ENCODE measurements at places on chromosomes 7 and 10.
A peak's percentile ranks its signal among the peaks of the same experiment; 100 is the strongest.

GRCh38 chr7:73668103-73668885 is 663 bp downstream of the VPS37D start:
- DNase-seq = no peak

DNA sequence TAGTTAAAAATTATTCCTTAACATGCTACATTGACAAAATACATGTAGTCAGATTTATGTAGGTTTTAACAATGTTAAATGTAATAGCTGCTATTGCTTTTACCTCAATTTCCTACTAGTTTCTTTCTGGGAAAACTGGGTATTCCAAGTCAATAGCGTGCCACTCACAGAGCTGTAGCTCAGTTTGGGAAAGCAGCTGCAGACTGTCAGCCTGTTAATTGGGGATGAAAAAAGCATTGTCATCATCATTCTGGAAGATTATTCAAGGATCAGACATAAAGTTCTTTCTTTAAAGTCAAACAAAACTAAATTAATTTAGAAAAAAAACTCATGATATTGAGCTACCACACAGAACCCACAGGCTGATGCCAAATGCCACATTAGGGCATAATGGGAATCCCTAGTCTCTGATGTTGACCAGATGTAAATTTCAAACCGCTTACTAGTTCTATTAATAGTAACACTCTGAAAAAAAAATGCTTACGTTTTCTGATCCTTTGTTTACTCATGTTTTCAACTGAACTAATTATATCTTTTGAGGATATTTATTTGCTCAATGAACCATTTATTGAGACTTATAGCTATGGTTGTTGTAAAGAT is 19.6 kb upstream of the AGMO start:
- DNase-seq = no peak

GRCh38 chr10:120486671-120487205 is 29.7 kb downstream of the PLPP4 start:
- no peak for DNase-seq

DNA sequence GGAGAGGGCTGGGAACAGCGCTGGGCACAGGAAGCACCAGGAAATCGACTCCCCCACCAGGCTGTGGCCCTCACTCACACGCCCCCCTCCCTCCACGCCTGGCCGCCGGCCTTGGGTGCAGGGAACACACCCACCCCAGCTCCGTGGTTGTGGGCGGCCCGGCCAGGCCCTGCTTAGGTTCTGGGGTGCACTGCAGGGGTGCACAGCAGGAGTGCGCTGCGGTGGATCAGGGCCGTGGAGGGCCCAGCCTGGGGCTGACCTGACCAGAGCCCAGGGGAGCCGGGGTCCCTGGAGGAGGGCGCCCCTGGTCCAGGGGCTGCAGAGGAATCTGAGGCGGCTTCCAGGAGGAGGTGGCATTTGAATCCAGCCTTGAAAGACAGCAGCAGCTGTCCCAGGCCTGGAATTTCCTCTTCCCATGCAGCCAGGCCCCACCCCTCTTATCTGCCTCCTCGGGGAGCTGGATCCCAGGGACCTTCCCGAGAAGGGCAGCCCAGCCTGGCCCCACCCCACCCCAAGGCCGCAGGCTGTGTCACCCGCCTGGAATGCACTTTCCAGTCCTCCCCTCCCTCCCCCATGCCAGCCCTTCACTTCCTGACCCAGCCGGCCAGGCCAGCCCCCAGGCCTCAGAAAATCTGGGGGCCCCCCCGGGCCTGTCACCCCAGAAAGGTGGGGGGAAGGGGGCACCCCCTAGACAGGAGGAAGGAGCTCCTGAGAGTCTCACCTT is 18.4 kb upstream of the PDGFA start:
- DNase-seq = no peak

GRCh38 chr10:59362959-59363381 is 621 bp upstream of the FAM13C start:
- DNase-seq = peak; percentile 85

GRCh38 chr10:17029581-17030271 is 99.9 kb downstream of the CUBN start:
- DNase-seq = no peak

DNA sequence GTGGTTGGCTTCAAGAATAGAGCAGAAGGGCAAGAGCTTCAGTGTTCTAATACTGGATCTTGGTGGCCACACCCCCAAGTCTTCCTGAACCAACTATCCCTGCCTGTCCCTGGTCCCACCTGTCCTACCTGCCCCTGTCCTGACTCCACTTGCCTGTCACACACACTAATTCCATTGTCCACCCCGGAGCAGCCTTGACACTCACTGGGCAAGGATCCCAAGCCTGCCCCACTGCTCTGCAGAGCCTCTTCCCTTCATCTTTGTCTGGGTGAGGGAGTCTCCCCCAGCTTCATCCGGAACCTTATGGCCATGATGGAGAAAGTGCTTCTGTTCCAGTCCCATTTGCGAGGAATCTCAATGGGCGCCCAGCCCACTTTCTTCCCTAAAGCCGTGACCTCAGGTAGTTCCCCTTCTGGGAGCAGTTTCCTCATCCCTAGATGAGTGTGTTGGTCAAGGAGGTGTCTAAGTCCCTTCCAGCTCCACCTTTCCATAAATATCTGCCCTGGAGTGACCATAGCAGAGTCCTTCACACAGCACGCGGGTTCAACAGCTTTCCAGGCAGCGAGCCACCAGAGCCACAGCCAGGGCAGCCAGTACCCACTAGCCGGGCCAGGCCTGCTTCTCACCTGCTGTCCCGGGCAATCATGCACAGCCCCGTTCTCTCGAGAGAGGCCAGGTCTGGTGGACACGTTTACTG is 61.5 kb downstream of the VIPR2 start:
- no peak for DNase-seq

DNA sequence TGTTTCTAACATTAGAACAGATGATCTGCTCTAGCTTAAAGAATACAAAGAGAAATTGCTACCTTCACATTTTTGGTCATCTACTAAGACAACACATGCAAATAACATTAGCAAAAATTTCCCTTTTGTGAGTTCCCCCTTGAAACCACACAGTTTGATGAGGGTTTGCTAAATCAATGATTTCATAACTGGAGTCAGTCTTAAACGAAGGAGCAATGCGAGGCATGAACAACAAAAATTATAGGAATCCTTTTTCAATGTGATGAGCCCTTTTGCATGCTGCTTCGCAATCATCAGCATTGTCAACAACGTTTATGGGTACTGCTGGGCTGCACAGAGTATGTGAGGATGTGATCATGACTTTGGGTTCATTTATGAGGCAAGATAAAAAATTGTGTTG is 286.4 kb downstream of the C7orf25 start:
- DNase-seq = no peak

DNA sequence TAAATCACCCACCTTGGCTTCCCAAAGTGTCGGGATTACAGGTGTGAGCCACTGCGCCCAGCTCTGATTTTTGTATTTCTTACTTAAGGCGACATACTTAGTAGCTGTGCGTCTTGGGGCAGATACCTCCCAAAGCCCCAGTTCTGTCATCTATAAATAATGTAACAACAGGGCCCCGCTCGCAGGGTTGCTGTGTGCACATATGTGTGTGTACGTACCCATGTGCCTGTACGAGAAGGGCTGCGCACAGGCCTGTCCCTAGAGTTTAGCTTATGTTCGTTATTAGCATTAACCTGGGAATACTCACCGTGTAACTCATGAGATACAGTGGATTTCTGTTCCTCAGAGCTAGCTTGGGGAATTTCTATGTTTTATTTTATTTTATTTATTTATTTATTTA is 103.6 kb downstream of the CUX1 start:
- DNase-seq = no peak

DNA sequence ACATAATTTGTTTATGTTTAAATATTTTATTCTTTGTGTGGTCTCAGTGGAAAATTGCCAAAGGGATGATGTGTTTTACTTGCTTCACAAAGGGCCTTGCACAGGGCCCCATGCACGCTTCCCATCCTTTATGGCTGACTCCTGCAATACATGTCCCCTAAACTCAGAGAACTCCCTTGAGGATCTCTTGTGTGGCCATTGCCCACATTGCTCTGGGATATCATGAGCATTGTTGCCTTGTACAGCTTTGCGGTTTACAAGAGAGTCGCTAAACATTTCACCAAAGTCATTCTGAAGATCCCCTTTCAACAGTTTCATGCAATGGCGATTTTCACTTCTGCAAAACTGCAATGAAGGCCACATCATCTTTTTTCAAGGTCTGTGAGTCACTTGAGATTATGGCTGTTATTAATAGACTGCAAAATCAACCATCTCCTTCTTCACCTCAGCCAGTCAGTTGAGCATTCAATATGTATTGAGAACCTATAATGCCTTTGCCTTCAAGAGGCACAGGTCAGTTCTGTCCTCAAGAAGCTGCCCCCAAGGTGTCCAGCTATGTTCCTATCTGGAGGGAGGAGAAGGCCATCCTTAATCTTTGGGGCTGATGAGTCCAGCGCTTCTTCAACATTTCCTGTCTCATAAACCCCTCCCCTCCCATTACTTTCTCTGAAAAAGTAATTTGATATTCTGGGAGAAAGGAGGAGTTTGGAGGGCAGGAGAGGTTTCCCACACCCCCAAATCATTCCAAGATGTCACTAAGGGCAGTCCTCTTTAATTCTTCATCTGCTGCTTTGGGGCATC is 108.1 kb downstream of the CCDC71L start:
- DNase-seq = peak; percentile 1

GRCh38 chr7:124088590-124088989 is 55.7 kb upstream of the TMEM229A start:
- DNase-seq = no peak

DNA sequence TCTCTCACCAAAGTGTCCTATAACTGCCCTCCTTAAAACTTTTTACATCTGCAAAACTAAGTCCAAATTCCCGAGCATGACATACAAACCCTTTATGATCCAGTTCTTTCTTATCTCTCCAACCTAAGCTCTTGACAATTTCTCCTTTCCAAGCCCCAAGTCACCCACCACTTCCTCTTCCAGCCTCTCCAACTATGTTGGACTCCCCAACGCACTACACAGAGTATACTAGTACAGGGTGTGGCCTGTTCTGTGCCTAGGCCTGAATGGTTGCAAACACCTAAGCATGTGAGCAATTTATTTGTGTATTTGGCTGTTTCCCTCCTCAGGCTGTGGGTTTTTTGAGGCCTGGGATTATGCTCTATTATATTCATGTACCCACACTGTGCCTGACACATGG is 101.2 kb upstream of the APBB1IP start:
- DNase-seq = no peak

GRCh38 chr10:11698691-11699549 is 43.3 kb upstream of the ECHDC3 start:
- DNase-seq = no peak

DNA sequence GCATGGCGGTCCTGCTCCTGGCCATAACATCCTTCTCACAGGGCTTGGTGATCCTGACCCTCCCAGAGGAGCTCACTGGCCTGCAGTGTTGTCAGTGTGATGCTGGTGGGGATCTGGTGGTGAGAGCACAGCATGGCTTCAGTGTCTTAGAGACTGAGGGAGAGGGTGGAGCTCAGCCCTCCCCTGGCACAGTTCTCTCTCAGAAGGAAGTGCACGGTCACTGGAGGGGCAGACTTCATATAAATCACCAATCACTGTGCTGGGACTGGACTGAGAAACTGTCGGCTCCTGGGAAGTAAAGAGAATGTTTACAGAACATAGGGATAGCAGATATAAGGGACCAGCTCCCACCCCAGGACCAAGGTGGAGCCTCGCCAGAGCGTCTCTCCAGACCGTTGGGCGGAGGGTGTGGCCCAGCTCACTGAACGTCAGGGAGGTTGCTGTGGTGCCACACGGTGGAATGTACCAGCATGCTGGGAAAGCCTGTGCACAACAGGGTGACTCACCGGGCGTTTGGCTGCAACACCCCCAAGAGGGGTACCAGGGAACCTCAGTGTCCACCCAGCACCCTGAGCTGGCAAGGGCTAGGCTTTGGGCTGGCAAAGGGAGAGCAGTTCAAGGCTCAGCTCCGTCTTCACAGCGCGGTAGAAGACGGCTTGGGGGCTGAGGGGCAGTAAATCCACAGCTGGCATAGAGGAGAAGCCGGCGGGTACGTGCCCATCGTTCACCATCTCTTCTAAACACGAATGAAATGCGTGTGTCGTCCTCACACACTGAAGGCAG is 8.8 kb upstream of the GET4 start:
- DNase-seq = peak; percentile 92

DNA sequence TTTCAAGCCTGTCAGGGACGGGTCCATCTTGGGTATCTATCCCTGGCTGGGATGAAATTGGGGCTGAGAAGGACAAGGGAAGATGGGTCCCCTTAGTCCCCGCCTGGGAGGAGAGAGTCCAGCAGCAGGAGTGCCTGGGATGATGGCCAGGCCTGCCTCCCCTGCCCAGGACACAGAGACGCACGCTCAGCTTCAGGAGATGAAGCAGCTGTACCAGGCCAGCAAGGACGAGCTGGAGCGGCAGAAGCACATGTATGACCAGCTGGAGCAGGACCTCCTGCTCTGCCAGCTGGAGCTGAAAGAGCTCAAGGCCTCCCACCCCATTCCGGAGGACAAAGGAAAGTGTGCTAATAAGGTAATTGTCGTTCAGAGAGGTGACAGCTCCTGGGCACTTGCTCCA is 15.4 kb downstream of the CCDC136 start:
- DNase-seq = no peak

DNA sequence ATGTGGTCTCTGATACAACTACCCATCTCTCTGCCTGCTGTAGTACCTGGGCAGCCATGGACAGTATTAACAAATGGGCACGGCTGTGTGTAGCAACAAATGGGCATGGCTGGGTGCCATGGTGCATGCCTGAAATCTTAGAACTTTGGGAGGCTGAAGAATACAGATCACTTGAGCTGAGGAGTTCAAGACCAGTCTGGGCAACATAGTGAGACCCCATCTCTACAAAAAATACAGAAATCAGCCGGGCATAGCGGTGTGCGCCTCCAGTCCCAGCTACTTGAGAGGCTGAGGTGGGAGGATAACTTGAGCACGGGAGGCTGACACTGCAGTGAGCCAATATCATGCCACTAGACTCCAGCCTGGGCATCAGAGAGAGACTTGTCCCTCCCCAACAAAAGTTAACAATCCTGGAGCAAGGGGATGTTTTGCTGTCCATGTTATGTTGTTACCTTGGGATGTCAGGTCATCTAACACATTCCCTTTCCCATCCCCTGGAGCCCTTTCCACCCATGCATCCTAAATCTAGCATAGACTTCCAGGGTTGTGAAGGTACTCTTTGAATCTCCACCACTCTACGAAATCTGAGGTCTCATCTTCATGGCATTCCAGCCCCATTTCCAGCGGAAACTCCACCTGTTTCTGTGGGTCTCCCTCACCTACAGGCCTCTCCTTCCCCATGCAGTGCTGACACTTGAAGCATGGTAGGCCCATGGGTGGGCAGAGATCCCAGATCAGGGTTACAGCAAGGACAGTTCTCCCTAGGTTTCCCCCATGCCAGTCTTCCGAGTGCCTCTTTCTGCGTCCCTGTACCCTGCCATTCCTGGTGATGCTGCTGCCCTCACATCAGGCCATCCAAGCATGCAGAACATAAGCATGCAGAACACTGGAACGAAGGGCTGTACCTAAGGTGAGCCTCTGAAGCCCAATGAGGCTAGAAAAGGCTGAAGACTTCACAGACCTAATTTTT is 13.1 kb downstream of the FXYD4 start:
- no peak for DNase-seq

Data from kidney (tissue), 22 donors.